CD8-positive, alpha-beta memory T cell (primary cell): ENCODE measurements at places on chromosomes 5 and 9. TPM values are rescaled to one million over a fixed set of nuclear protein-coding genes. Genes with fewer than 3 reads are reported as not detected.

The KIAA1191 gene
- polyA plus RNA-seq = 63.6 TPM

DNA sequence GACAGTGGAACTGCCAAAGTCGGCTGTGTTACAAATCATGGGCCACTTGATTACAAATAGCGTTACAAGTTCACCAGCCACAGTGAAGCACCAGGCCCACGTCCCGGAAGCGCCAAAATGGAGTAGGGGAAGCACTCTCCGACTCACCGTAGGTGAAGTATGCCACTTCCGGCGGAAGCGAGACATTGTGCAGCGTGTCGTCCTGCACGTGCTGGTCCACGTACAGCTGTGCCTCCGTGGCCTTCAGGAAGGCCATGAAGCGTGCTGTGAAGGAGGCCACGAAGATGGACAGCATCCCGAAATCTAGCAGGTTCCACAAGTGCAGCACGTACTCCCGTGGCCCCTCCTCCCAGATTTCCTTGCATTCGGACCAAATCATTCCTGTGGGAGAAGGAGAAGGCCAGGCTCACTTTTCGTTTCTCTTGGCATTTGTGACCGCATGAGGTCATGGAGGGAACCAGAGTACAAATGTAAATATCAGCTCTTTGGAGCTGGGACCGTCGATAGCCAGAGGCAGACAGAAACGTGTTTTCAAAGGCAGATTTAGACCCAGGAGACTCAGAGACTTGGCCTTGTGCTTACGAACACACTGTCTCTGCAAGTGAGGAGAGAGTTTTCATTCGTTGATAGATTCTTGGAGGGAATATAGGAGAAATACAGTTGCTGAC, 58.7 kb upstream of the SMIM32 start:
- no peak for DNase-seq

DNA sequence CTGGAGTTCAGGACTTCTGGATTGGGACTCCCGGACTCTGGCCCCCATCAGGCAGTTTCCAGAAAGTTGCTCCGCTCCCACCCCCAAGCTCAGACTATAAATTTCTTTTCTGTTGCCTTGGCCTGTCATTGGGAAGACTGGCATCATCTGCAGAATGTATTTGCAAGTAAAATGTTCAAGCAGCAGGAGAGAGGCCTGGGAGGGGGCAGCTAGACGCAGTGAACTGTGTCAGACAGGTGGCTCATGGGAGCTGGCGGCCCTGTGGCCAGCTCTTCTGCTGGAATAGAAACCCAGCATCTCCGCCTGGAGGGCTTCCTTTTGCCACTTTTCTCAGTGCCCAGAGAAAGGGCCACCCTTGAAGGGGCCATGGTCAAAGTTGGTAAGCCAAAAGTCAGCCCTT, 16.0 kb downstream of the INSYN2B start:
- DNase-seq = no peak

- DNase-seq = no peak
Observed at GRCh38 chr9:129567842-129568559, 52.9 kb downstream of the C9orf50 start.

DNA sequence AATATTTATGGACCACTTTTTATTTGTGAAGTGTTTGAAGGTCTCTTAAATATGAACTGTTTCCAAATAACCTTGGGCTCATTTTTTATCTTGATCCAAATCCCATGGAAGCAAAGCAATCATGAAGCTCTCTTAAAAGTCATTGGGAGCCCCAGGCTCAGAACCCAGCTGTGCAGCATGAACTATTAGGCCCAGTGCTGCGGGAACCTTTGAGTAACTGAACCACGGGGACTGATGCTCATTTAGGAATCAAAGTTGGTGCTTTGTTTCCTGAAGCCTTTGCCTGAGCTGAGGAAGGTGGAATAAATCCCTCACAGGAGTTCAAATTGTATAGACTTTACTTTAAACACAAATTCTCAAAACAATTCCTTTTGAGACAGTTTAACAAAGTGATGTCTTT, 27.8 kb downstream of the MAT2B start:
- no peak for DNase-seq

GRCh38 chr9:32551276-32552051, 663 bp upstream of the SMIM27 start:
- DNase-seq = peak; percentile 62

- no peak for DNase-seq
Observed at GRCh38 chr9:37373621-37374020, 48.9 kb upstream of the GRHPR start.

The CDX1 gene
- polyA plus RNA-seq = not detected

GRCh38 chr5:122142480-122143164, 13.3 kb downstream of the ZNF474 start:
- no peak for DNase-seq

The NSMF gene
- 15.4 TPM for polyA plus RNA-seq

The SSBP2 gene
- 21.8 TPM for polyA plus RNA-seq

The F2RL2 gene
- polyA plus RNA-seq = 0.49 TPM

The DNAH5 gene
- polyA plus RNA-seq = not detected

GRCh38 chr5:89595056-89595455, 712.1 kb upstream of the MEF2C start:
- no peak for DNase-seq

GRCh38 chr5:133387091-133387490, 225.2 kb downstream of the FSTL4 start:
- DNase-seq = no peak

GRCh38 chr9:14127656-14128055, 186.3 kb downstream of the NFIB start:
- DNase-seq = no peak

DNA sequence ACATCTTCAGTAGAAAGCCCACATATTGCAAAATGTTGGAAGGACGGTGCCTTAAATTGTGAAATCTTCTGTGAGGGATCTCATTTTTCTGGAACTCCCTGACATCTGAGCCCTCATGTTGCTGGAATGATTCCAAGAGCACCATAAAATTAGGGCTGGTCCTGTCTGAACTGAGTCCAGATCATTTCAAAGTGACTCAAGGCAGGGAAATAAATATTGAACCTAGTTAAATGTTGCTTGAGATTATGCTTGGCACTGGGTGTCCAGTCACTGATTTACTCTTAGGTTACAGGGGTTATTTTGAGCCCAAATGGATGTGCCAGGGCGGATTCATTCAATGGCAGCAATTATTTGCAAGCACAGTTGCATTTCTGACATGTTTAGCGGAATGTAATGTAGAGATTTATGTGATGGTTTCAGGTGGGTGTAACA, 437.0 kb downstream of the PIK3R1 start:
- no peak for DNase-seq

DNA sequence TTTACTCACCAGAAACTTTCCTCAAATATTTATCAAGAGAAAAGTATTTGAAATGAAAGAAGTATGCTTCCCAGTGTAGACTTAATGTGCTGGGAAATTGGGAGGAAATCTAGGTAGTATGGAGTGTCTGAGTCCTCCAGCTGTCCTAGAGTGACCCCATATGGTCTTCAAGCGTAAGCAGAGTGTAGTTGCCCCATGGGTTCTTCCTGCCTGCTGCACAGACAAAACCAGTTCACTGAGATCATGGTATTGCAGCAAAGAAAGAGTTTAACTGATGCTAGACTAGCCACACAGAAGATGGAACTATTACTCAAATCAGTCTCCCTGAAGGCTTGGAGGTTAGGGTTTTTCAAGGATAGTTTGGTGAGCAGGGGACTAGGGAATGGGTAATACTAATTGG, 114.9 kb upstream of the PRLR start:
- DNase-seq = no peak

- no peak for DNase-seq
Observed at GRCh38 chr5:66741394-66741793, 145.2 kb downstream of the MAST4 start.

The TUSC1 gene
- polyA plus RNA-seq = not detected

GRCh38 chr5:41600731-41601130, 90.3 kb upstream of the PLCXD3 start:
- DNase-seq = no peak

DNA sequence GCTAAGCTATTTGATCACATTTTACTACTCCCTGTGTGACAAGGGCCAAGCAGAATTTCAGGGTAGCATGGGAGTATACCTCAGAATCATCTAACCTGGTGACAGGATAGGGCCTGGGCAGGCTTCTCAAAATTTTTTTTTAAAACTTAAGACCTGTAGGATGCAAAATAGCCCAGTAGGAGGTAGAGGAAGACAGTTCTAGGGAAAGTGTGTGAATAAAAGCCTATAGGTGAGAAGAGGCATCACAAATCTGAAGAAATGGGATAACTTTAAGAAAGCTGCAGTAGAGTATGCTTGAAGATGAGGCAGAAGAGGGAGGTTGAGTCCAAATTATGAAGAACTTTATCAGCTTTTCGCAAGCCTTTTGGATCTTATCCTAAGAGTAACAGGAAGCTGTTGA, 32.3 kb downstream of the CNTRL start:
- DNase-seq = no peak

- no peak for DNase-seq
Observed at GRCh38 chr9:9791611-9792010, 821.2 kb downstream of the PTPRD start.

GRCh38 chr9:26292943-26293342, 599.7 kb downstream of the CAAP1 start:
- no peak for DNase-seq

GRCh38 chr9:35158501-35159280, 3.1 kb upstream of the UNC13B start:
- no peak for DNase-seq

DNA sequence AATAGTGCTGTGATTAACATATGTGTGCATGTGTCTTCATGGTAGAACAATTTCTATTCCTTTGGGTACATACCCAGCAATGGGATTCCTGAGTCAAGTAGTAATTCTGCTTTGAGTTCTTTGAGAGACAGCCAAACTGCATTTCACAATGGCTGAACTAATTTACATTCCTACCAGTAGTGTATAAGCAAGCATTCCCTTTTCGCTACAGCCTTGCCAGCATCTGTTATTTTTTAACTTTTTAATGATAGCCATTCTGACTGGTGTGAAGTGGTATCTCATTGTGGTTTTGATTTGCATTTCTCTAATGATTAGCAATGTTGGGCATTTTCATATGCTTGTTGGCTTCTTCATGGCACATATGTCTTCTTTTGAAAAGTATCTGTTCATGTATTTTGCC, 308.5 kb downstream of the ARRDC3 start:
- DNase-seq = no peak

The FOXD4L4 gene
- not detected for polyA plus RNA-seq

DNA sequence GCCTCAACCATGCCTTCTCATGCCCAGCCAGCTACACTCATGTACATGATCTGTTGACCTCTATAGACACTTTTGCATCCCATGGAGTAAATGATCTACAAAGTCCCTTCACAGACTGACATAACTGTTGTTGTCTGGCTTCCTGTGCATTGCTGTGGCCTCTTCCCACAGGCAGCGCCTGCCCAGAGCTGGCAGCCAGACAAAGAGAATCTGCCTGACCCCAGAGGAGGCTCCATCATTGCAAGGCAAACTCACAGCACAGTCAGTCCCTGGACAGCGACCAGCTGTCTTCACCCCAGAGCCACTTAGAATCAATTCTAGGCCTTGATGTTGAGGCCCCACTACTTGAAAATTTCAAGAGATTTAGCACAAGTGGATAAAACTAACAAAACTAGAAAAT, 65.5 kb downstream of the INSYN2B start:
- DNase-seq = no peak

The TAF11L10 gene
- not detected for polyA plus RNA-seq
